AG04450 (cell line): ENCODE measurements at places on chromosomes 2 and 18.

DNA sequence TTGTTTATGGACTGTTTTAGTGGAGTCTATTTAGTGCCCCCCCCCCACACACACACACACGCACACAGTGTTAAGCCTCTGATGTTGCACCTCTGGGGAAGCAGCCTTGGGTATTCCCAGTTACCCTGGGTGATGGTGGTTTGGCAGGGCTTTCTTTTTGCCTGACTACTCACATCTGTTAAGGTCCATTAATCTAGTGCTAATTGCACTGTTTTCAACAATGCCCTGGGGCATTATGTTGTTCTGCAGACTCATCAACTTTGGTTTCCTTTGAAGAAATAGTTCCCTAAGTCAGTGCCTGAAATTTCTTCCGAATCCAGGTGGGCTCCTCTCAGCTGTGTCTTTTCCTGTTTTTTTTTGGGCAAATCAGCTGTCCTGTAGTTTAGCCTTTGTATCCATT, 34.7 kb downstream of the SPOPL start:
- no peak for DNase-seq

GRCh38 chr18:59423259-59423658, 64.2 kb upstream of the LMAN1 start:
- DNase-seq = no peak

DNA sequence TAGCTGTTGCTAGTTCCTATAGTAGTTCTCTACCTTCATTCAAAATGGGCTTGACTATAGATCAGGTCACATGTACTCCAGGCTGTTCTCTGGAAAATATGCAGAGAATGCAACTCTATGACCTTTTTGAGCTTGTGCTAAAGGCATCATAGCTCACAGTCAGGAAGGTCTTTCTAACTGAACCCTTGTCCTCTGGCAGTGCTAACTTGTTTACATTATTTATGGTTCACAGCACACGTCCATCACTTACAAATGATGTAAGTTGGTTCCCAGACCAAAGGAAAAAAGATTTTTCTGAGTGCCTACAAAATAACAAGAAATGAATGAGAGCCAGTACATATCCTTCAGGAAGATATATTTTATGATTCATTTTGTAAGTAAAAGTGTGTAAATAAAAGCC, 236.1 kb downstream of the GCA start:
- no peak for DNase-seq

DNA sequence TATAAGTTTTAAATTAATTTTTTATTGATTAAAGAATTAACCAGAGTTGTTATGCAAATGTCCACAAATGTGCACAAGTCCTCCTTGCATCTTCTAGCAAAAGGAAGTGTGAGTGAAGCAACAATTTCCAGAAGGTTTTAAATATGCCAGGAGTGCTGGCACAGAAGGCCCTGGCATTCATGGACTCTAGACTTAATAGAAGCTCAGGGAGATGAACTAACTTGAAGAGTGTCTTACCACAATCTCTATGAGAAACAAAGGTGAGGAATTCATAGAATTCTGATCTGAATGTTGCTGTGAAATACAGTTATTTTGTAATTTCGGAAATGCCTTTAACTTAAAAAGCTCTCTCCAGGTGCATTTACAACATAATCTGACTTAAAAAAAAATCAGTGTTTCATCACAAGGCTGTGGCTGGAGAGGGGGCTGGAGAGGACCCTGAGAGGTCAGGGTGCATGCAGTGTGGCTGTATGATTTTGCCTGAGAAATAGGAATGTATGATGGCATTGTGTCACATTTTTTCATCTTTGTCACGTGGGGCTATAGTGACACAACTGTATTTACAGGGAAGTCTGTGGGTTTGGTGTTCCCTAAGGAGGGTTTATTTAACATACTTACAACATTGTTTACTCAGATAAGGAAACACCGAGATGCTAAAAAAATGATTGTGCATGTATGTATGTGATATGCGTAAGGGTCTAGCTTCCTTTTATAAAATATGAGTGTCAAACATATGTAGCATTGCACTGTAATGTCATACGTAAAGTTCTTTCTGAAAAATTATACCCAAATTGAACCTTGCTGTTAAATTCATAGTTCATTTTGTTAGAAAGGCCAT, 66.2 kb downstream of the MAP4K4 start:
- no peak for DNase-seq

DNA sequence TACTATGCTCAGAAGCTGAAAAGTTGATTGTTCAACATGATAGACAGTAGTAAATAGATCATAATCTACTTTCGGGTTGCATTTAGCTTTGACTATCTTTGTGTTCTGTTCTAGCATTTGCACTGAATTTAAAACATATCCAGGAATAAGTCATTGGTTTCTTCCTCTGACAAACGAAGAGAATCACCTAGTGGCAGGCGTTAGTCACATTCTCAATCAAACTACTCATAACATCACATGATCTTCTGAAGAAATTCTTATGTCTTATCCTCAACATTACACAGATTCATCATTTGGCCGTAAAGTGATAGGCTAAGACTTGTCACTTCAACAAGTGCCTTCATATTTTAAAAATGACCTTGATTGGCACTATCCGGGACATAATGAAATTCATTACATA, 63.6 kb upstream of the TTC21B start:
- no peak for DNase-seq
